ENCODE measurements at places on chromosomes 2 and 18. TPM values are rescaled to one million over a fixed set of nuclear protein-coding genes. Genes with fewer than 3 reads are reported as not detected.

GRCh38 chr18:26210147-26210546 is 16.1 kb upstream of the TAF4B start:
- no peak for DNase-seq

GRCh38 chr18:37428288-37428974 is 137.2 kb downstream of the CELF4 start:
- no peak for DNase-seq

- no peak for DNase-seq
These were observed 95.6 kb downstream of the ITGA4 start for GRCh38 chr2:181552808-181553207.

Gene ERBB4
- total RNA-seq: 0.05 TPM

Gene LOXL3
- 4.7 TPM for total RNA-seq
